H4 (cell line): ENCODE measurements at places on chromosomes 2 and 18. TPM values are rescaled to one million over a fixed set of nuclear protein-coding genes. Genes with fewer than 3 reads are reported as not detected.

- DNase-seq: no peak
Observed at GRCh38 chr2:235054919-235055318, 103.1 kb downstream of the SH3BP4 start.

GRCh38 chr2:10989151-10989550, 77.4 kb downstream of the KCNF1 start:
- DNase-seq: no peak

IL1B gene
- not detected in 2 replicates for total RNA-seq

GRCh38 chr2:188789951-188790350, 184.2 kb upstream of the COL3A1 start:
- DNase-seq: no peak

- no peak for DNase-seq
Observed at GRCh38 chr2:128090575-128090944, 440 bp upstream of the UGGT1 start.

DNA sequence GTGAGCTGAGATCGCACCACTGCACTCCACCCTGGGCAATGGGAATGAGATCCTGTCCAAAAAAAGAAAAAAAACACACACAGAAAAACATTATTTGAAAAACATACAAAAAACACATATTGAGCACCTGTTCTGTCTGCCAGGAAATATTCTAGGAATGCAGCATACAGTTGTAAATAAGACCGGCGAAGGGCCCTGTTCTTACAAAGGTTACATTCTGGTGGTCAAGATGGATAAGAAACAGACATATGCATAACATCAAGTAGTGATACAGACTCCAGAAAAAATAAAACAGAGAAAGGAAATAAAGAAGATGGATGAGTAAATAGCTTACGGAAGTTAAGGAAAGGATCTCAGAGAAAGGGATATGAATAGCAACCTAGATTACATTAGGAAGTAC, 159.8 kb downstream of the GALNT3 start:
- DNase-seq: no peak

ARHGAP25 gene
- total RNA-seq: 0.49 and 0.56 TPM in 2 replicates

- DNase-seq: no peak
Observed at GRCh38 chr2:61512768-61513398, 25.3 kb downstream of the XPO1 start.

SP9 gene
- 0.10 TPM in 2 replicates for total RNA-seq

DNA sequence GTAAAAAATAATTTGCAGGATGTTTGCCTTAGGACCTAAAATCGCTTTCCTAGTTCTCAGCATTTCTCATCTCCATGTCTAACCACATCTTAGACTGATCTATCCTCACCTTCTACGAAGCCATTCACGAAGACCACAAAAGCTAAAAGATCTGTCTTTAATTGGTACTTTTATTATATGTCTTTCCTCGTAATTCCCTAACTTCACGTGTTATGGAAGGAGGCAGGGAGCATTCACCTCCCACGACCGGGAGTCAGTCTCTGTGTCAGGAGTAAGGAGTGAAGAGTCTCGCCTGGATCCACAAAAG, 1.6 kb downstream of the DLGAP1 start:
- no peak for DNase-seq

- DNase-seq: no peak
Observed at GRCh38 chr2:29703336-29703735, 218.1 kb downstream of the ALK start.

USP37 gene
- 7.6 and 14.7 TPM in 2 replicates for total RNA-seq

- no peak for DNase-seq
Observed at GRCh38 chr2:9089831-9090230, 86.3 kb upstream of the MBOAT2 start.

GRCh38 chr18:11651899-11652298, 37.2 kb upstream of the GNAL start:
- no peak for DNase-seq

DNA sequence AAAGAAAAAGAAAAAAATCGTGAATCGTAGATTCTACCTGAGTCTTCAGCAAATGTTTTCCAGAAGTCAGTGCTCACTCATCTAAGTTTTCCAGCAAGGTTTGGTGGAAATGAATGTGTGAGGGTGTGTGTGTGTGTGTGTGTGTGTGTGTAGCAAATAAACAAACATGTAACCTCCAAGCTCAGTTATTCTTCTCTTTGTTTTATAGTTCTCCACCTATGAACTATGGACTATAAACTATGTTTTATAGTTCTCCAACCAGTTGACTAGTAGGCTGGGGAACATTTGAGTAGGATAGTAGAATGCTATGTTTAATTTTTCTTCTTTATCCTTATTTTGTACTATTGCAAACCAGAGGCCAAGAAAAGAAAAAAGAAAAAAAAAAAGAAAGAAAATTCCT, 44.6 kb upstream of the SERPINE2 start:
- no peak for DNase-seq

GRB14 gene
- 0.48 and 2.6 TPM in 2 replicates for total RNA-seq

GRCh38 chr18:79926715-79927606, 24.5 kb downstream of the SLC66A2 start:
- DNase-seq: no peak

- DNase-seq: no peak
Observed at GRCh38 chr2:111219285-111219684, 98.6 kb downstream of the BCL2L11 start.

NPPC gene
- total RNA-seq: not detected in 2 replicates

DNA sequence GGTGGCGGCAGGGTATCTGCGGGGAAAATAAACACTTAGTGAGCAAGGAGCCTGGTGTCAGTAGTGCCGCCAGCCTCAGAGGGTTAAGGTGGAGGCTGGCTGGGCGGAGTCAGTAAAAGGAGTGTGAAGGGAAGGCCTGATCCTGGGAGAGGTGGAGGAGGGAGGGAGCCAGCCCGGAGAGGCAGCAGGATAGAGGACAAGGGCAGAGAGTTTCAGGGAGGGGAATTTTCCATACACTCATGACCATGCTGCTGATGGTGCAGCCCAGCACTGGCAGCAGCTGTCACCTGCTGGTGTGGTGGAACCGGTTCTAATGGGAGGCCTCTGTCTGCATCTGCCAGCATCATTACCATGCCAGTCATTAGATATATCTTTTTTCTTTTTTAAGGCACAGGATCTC, 2.0 kb upstream of the TEX44 start:
- DNase-seq: no peak

DNA sequence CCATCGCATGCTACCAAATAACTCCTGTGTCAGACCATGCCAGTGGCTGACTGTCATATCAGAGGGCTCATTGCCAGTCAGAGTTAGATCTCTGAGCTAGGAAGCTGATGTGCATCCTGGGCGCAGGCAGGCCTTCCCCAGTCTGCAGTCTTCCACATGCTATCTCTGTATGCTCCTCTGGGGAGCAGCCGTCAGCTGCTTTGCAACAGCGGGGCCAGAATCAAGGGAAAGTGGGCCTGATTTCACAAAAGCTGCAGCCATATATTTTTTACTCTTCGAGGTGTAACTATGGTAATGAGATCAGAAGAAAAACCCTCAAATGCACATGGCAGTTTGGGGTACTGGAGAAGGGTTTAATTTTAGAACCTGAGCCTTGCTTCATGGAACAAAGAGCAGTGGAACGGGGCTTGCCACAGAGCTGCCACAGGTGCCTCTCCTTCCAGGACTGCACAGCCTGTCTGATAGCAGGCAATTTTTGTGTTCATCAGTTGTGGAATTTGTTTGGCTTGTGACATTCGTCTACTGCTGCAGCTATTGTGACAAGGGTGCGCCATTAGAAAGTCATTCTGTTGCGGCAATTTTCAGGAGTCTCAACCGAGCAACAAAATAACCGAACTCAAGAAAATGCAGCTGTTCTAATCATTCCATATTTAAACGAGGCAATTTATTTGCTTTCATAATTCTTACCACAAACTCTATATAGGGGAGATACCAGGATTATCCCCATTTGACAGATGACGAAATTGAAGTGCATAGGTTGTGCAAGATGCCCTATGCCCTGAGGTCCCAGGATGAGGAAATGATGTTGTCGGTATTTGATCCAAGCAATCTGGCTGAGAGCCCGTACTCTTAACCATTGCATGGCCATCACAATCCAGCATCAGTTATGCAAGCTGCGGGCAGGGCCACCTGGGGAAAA, 109.6 kb upstream of the CYRIA start:
- DNase-seq: no peak

TRABD2A gene
- 7.2 and 12.0 TPM in 2 replicates for total RNA-seq

- no peak for DNase-seq
Observed at GRCh38 chr2:219059375-219059724, 1.4 kb downstream of the IHH start.

- DNase-seq: no peak
Observed at GRCh38 chr2:28623582-28624405, 127.8 kb upstream of the PPP1CB start.

DNA sequence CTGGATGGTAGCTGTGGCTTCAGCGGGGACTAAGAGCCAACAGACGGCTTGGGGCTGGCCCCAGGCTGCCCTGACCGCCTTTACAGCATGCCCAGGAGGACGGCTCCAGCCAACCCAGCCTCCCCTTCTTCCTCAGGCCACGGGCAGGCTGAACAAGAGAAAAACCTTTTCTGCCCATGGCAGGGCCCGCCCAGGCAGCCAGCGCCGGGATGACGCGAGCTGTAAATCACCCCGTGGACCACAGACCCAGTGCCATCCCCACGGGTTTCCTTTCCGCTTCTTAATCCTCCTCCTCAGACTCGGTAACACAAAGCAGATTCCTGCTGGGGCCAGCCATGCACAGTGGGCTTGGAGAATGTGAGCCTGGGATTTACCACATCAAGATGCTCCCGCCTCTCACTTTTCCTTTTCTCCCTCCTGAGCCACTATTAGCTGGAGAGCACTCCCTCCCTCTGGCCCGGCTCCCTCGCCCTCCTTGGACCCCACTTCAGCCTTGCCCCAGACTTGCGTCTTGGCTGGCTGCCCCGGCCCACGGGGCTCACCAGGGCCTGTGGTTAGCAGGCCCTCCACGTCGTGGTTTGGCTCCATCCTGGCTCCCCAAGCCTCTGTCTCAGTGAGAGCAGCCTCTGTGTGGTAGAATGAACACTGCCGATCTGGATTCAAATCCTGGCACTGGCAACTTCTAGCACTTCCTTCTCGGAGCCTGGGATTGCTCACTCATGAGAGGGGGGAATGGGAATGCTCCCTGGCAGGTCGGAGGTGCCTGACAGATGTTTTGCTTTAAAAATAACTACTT, 31.4 kb downstream of the ATOH8 start:
- peak; percentile 56 for DNase-seq

TAF1B gene
- total RNA-seq: 14.8 and 28.4 TPM in 2 replicates
